ENCODE measurements at places on chromosomes 4 and X.
A peak's percentile ranks its signal among the peaks of the same experiment; 100 is the strongest.

DNA sequence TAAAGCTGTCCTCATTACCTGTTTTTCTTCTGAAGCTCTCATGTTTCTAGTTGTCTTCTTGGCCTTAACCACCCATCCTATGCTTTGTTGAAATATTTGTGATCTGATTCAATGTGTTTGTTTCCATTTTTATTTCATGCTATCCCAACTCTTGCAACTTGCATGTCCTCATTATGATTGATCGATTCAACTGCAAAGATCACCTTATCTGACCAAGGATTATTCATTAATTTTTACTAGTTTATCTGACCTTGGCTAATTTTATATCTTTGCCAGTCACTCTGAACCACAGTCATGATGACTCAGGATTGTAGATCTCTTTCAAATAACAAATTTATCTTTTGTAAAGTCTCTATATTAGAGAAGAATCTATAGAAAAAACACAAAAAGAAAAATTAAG lies 70.7 kb downstream of the UGT2A2 start:
- no peak for DNase-seq

DNA sequence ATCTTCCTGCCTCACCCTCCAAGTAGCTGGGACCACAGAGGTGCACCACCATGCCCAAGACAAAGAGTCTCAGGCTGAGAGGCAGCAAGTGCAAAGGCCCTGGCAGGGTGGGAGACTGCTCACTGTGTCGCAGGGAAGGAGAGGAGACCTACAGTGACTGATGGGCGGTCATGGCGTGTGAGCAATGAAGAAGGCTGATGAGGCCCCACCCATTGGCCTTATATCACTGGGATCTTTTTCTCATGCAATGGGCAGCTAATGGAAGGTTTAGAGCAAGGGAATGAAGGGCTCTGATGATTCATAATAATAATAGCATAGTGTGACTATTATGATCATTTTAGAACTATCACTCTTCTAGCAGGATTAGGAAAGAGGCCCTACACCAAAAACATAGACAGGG lies 20.9 kb downstream of the FAM9C start:
- peak; percentile 66 for DNase-seq

DNA sequence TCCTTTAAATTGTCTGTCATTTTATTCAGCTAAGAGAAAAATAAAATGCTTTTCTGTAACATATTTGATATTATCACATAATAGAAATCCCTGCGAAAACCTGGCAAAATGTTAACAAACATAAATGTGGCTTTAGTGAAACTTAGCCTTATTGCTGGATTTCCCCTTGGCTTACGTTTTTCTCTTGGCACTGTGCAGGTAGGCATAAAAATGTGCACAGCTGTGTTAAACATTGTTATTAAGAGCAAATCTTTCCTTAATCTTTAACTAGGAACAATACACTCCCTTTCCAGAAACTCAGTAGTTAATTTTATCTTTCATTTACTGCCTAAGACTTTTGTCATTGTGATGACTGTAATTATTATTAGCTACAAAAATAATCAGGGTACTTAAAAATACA lies 202.4 kb upstream of the GNPDA2 start:
- no peak for DNase-seq

- DNase-seq, result peak; percentile 34
Observed at GRCh38 chr4:39044956-39045826, 13.0 kb upstream of the TMEM156 start.

GRCh38 chrX:55123900-55124299 lies 35.1 kb downstream of the PAGE2 start:
- no peak for DNase-seq

DNA sequence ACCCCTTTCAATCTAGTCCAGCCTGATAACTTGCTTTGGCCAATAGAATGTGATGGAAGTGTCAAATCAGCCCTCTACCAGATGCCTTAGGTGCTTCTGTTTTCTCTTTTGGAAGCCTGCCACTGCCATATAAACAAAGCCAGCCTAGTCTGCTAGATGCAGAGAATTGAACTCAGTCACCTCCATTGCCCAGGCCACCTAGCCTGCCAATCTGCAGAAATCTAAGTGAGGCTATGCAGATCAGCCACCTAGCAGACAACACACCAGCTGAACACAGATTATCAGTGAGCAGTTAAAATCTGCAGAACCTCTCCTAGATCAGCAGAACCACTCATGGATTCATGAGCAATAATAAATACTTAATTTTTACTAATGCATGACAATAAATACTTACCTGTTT lies 1108.2 kb downstream of the PCDH18 start:
- no peak for DNase-seq

GRCh38 chrX:29687687-29688086 lies 527.7 kb upstream of the MAGEB2 start:
- peak; percentile 40 for DNase-seq

DNA sequence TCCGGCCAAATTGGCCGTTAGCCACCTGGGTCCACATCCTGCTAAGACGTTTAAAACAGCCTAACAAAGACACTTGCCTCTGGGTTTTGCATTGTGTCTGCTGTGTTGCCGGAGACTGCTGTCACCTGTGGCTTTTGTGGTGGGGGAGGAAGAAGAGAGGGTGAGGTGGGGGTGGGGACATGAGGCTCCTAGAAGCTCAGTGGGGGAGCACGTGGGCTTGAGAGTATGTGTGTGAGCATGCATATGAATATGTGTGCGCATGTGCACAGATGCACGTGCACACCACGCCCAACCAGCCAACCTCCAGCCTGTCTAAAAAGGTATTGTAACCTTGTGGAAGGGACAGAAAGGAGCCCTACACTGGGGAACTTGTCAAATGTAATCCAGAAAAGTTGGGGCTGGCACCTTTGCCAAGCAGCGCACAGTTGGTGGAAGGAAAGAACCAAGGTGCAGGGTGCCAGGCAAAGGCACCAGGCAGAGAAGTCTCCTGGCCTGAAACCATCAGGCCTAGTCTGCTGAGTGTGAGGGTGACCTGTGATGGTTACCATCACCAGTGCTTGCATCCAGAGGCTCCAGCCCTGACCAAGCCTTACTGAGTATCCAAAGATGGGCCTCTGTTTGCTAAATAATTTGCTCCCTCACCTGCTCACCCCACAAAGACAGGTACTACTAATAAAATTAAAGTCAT lies 10.1 kb upstream of the SASH3 start:
- no peak for DNase-seq

DNA sequence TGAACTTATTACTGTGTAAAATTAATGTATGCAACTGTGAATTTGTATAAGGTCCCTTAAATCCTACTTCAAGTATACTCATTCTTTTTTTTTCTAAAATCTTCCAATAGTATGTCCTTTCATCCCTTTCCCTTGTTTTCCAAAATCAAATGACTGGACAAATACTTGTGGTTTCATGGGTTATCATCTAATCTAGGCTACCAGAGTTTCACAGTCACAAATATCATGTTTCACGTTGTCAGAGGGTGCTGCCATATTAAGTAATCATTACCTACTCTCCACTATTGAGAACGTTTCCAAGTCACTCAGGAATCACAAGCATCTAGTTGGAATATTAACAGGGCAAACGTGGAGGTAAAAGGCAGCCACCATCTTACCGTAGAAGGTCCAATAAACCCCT lies 1235.0 kb upstream of the TENM3 start:
- peak; percentile 8 for DNase-seq

DNA sequence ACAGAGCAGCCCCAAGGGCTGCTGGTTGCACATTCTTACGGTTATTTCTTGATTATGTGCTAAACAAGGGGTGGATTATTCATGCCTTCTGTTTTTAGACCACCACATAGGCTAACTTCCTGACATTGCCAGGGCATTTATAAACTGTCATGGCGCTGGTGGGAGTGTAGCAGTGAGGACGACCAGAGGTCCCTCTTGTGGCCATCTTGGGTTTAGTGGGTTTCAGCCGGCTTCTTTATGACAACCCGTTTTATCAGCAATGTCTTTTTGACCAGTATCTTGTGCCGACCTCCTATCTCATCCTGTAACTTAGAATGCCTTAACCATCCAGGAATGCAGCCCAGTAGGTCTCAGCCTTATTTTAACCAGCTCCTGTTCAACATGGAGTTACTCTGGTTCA lies 212.4 kb upstream of the GRID2 start:
- no peak for DNase-seq

DNA sequence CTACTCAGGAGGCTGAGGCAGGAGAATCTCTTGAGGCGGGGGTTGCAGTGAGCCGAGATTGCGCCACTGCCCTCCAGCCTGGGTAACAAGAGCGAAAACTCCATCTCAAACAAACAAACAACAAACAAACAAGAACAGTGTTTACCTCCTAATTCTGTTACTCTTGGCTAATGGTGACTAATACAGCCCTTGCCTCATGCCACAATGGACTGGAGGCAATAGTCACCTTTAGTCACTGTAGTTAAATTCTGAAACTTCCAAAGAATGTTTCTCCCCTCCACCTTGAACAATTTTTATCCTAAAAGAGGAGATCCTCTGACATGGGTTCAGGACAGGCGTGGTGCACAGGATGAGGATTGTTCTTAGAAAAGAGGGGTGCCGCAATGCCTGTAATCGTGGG lies 241.2 kb upstream of the CTSO start:
- DNase-seq, result no peak

DNA sequence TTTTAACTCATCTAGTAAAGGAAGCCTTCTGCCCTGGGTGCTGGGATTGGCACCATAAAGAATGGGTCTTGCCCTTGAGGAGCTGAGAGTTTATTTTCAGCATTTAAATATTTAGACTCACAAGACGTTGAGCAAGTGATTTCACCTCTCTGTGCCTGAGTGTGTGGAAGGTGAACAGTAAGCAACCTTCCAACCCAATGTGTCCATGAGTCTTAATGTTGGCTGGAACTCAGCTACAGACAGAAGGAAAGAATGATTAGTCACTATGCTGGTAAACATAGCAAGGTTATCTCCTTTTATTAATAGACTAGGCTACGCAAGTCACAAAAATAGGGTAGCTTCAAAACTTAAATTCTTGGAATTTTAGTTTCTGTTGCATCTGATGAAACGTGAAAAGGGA lies 277.4 kb upstream of the GATB start:
- no peak for DNase-seq

GRCh38 chr4:139274790-139275189 lies 5.2 kb downstream of the MGARP start:
- DNase-seq, result no peak

- peak; percentile 69 for DNase-seq
Observed at GRCh38 chr4:25966171-25966570, 52.2 kb downstream of the SMIM20 start.

- no peak for DNase-seq
Observed at GRCh38 chrX:95629737-95630136, 1054.9 kb upstream of the DIAPH2 start.

GRCh38 chrX:69025802-69026301 lies 139.4 kb downstream of the PJA1 start:
- peak; percentile 41 for DNase-seq

DNA sequence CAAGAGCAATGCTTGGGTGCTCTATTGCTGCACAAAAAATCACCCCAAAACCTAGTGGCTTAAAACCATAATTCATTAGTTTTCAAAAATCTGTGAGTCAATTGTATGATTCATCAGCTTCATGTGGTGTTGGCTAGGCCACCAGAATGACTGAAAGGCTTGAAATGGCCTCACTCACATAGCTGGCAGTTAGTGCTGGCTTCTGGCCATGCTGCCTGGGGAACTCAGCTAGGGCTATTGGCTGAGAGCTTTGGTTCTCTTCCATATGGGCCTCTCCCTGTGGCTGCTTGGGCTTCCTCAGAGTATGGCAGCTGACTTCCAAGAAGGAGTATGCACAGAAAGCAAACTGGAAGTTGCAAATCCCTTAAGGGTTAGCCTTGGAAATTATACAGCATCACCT lies 3.1 kb upstream of the MTMR1 start:
- DNase-seq, result peak; percentile 95

DNA sequence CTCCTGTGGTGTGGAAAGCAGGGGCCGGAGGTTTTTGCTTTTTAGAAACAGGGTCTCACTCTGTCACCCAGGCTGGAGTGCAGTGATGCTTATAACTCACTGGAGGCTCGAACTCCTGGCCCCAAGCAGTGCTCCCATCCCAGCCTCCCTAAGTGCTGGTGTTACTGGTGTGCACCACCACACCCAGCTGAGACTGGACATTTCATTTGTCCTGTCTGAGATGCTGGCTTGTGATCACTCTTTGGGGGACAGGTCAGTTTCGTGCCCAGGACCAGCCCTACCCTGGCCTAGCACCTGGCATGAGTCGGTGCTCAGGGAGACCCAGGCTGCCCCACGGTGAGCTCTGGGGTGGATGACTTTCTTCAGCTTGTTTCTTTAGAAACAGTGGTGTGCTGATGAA lies 11.3 kb downstream of the PSAPL1 start:
- no peak for DNase-seq

DNA sequence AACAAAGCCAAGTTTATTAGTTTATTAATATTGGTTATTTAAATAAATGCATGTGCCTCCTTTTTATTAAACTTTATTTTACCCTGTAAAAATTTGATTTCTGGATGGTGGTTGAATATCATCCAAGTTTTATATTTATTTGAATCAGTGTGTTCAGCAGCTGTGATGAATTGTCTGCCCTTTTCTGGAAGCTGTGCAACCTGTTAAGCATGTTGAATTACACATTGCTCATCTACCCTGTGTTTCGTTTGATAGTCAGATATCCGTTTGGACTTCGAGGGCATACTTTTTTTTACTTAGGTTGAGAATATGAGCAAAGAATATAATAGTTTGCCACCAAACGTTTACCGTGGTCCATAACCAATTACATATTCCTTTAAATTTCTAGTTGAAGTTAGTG lies 95.8 kb upstream of the TENM3 start:
- DNase-seq, result no peak

- DNase-seq, result no peak
Observed at GRCh38 chrX:8314881-8315280, 143.8 kb upstream of the VCX2 start.

GRCh38 chr4:60422439-60422838 lies 777.7 kb upstream of the ADGRL3 start:
- no peak for DNase-seq

- DNase-seq, result no peak
Observed at GRCh38 chr4:97978791-97979488, 164.3 kb downstream of the STPG2 start.

GRCh38 chrX:44871931-44872820 lies 812 bp upstream of the KDM6A start:
- DNase-seq, result no peak

GRCh38 chr4:55758066-55758465 lies 61.5 kb upstream of the EXOC1L start:
- DNase-seq, result no peak

GRCh38 chrX:71107762-71108360 lies 1.3 kb upstream of the CXorf65 start:
- DNase-seq, result no peak

GRCh38 chrX:16067886-16068515 lies 55.4 kb upstream of the GRPR start:
- DNase-seq, result no peak

GRCh38 chr4:147533331-147533730 lies 52.4 kb downstream of the EDNRA start:
- DNase-seq, result no peak

DNA sequence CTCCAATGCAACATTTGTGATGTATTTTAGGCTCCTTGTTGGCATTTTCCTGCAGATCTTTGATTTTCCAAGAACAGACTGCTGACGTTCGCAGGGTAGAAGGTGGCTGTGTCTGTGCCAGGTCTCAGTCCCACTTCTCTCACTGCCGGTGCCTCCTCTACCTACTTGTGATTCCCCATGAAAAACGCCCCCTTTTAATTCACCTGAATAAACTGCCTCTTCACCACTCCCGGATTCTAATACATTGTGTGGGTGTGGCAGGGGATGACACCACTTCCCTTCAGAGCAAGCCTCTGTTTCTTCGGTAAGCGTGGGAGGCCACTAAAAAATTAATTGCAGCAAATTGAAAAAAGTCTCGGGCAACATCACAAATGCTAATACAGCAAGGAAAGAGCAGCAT lies 96.1 kb upstream of the FAM9B start:
- DNase-seq, result no peak
